ENCODE measurements at places on chromosomes 12 and 14. TPM values are rescaled to one million over a fixed set of nuclear protein-coding genes. Genes with fewer than 3 reads are reported as not detected.

The ZNF385A gene
- total RNA-seq, result 16.0 TPM

The LRTM2 gene
- not detected for total RNA-seq

The AMIGO2 gene
- 241 TPM for total RNA-seq

The EIF2B1 gene
- 32.0 TPM for total RNA-seq

The EGLN3 gene
- total RNA-seq, result 8.3 TPM

The FBRSL1 gene
- 28.8 TPM for total RNA-seq

The LRIG3 gene
- total RNA-seq, result 25.7 TPM

The KLRB1 gene
- not detected for total RNA-seq

The ASCL1 gene
- not detected for total RNA-seq

The LGR5 gene
- total RNA-seq, result 0.33 TPM

The PRH2 gene
- total RNA-seq, result not detected

The FSCB gene
- total RNA-seq, result not detected

The KCNK10 gene
- total RNA-seq, result under 0.01 TPM

The MIP gene
- 0.17 TPM for total RNA-seq

The TSFM gene
- total RNA-seq, result 23.6 TPM

The SIX6 gene
- total RNA-seq, result not detected

The RILPL1 gene
- 14.0 TPM for total RNA-seq

DNA sequence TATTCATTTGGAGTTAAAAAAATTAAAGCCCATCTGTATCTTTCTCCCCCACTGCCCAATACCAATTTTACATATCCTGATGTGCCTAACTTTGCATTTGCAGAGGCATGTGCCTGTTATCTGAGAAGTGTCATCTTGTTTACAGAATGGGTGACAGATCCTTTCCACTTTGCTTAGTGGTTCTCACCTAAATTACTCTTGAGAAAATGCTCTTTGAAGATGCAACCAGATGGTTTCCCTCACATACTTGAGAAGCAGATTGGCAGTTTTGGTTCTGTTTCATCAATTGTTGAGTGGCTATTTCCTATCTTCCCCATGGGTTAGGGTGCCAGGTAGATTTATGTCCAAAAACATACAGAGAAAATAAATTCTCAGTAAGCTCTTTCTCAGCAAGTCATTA lies 1051.4 kb upstream of the ATXN7L3B start:
- no peak for DNase-seq

- DNase-seq, result no peak
These were observed 15.3 kb downstream of the RNASE2 start for GRCh38 chr14:20970647-20970982.

DNA sequence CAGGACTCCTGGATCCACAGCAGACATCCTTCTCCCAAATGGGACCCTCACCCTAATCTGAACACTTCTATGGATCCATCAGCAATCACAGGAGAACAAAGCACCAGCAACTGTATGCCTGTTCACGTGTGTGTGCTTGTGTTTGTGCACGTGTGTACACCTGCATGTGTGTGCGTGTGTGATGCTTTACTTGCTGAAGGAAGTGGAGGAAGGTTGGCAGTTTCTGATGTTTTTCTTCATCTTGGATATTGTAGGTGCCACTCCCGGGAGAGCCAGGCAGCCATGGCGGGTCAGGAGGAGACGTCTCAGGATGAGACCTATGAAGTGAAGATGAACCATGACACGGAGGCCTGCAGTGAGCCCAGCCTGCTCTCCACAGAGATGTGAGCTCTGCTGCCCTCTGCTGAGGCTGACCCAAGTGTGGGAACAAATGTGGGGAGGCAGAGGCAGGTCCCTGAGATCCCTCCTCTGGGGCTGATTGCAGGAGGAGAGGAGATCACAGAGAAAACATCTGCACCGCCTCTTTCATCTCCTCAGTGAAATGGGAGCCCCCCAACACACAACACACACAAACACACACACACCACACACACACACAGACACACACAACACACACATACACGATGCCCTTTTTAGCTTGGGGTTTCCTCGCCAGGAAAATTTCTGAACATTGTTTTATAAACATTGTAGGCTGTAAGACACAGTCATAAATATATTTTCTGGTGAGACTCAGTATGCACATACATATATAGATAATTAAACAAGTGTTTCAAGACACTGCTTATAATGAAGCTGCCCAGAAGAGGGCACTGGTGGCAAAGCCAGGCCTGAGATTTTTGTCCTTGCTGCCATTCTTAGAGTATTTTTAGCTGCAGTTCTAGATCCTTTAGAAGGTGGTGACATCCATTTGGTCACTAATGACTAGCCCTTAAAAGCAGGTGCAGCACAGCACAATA lies 112.2 kb upstream of the FKBP4 start:
- peak; percentile 15 for DNase-seq

- no peak for DNase-seq
These were observed 30.7 kb downstream of the MAGOHB start for GRCh38 chr12:10582704-10583103.

GRCh38 chr12:82326905-82327503 lies 31.2 kb downstream of the CCDC59 start:
- DNase-seq, result peak; percentile 2

DNA sequence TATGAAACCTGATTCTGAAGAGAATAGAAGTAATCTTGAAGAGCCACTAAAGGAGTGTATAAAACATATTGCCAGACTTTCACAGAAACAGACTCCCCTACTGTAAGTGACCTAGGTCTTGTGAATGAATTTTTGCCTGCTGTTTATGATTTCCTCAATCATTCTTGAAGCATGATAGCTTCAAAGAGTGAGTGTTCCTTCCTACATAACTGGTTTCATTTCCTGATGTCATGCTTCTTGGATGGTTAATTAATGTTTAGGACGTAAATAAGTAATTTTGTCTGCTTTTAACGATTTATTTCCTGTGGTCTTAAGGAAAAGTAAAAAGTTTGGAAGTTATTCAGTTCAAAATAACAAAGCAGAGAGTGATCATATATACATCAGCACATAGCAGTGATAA lies 129.8 kb downstream of the PIK3C2G start:
- no peak for DNase-seq

GRCh38 chr12:15899282-15899870 lies 11.8 kb upstream of the DERA start:
- no peak for DNase-seq

DNA sequence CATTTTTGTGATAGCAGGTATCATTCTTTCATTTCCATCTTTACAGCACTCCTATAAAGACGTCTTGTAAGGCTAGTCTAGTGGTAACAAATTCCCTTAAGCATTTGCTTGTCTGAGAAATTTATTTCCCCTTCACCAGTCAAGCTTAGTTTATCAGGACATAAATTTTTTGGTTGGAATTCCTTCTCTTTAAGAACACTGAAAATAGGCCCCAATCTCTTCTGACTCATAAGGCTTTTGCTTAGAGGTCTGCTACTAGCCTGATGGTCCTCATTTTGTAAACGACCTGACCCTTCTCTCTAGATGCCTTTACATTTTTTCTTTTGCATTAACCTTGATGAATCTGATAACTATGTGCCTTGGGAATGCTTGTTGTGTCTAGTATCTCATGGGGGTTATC lies 20.3 kb downstream of the OLR1 start:
- no peak for DNase-seq

GRCh38 chr14:100777818-100778525 lies 47.9 kb upstream of the MEG3 start:
- DNase-seq, result no peak

DNA sequence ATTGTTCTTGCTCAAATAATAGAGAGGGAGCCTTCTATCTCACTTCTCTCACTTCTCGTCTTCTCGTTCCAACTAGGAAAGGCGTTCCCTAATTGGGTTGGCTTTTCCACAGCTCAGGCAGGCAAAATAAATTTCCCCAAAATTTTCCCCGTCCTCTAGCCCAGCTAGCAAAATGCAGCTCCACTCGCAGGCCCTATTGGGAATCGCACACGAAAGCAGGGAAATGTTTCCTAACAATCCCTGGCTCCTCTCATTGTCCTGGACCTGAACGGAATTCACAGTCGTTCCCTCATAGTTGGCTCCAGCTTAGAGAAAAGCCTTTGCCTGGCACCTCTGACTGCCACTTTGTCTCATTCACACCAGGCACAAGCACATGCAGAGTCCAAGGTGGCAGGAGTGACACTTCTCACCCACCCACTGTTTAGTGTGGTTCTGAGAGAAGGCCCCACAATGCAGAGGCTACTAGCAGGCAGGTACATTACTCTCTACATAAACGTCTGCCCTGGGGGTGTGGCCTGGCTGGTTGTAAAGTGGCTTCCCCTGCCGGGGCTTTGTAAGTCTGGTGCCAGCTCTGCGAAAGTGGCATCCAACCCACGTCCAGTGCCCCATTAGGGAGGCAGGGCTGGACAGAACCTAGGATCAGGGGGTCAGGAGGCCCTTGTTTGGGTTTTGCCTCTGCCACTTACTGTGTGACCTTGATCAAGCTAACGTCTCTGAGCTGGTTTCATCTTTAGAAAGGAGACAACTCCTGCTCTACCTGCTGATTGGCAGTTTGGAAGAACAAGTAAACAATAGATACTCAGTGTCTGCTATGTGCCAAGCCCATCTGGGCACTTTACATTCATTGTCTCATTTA lies 4.2 kb downstream of the SERPINA10 start:
- no peak for DNase-seq

GRCh38 chr14:60506462-60506984 lies 2.4 kb upstream of the SIX6 start:
- DNase-seq, result no peak

DNA sequence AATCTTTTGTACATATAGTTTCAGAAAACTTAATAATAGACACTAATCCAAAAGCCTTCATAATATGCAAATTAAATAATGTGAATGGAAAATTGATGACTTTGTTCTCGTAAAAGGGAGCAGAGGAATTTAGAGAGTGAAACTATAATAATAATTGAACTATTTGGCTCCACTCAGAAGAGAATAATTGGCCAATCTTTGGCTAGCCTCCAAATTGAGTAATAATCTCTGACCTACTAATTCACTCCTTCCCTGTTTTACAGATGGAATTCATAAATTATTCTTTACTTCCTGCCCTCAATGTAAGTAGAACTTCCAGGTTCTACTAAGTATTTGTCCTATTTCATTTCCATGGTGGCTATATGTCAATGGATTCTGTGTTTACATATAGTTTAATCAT lies 15.8 kb downstream of the TRIM9 start:
- peak; percentile 61 for DNase-seq

GRCh38 chr12:46722394-46723185 lies 103.2 kb downstream of the SLC38A4 start:
- DNase-seq, result no peak

DNA sequence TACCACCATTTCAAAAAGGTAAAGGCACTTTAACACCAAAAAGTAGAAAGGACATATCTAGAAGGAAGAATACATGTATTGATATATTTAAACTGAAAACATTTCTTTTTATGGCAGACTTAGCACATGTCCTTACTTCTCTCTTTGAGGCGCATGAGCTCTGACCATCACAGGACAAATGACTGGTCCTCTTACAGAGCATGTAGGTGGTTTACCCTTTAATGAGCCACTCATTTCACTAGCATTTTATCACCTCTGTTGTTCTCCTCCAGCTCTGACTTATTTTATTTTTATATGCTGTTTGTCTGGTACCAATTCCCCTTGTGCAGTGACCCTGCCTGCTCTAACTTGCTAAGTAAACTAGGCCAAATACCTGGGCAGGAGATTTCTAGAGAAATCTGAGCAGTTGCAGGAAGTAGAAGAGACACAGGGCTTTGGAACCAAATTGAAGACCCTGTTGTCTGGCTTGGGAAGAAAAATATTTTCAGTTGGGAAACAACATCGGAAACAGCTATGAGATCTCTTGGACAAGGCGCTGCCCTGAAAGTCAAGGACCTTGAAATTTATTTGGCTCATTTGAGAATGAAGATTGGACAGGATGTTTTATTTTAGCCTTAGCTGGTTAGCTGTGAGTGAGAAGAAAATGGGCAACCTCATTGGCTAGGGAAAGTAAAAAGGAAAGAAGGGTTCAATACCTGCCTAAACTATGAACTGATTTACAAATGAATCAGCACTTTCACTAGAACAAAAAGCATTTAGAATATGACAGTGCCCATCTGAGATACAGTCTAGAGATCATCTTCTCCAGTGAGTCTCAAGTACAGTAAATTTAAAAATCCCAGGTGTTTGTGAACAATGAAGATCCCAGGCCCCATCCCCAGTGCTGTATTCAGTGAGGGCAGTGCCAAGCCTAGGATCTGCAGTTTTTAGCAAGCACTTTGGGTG lies 374.4 kb downstream of the ZFP36L1 start:
- peak; percentile 28 for DNase-seq

DNA sequence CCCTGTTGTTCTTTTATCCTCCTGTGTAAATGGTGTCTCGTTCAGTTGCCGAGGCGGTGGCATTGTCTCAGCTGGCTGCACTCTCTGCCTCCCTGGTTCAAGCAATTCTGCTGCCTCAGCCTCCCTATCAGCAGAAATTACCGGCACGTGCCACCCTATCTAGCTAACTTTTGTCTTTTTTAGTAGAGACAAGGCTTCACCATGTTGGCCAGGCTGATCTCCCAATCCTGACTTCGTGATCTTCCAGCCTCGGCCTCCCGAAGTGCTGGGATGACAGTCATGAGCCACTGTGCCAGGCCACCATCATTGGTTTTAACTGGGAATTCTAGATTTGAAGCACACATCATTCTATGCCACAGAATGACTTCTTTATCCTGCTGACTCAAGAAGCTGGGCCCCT lies 175.3 kb upstream of the ALG10B start:
- no peak for DNase-seq

DNA sequence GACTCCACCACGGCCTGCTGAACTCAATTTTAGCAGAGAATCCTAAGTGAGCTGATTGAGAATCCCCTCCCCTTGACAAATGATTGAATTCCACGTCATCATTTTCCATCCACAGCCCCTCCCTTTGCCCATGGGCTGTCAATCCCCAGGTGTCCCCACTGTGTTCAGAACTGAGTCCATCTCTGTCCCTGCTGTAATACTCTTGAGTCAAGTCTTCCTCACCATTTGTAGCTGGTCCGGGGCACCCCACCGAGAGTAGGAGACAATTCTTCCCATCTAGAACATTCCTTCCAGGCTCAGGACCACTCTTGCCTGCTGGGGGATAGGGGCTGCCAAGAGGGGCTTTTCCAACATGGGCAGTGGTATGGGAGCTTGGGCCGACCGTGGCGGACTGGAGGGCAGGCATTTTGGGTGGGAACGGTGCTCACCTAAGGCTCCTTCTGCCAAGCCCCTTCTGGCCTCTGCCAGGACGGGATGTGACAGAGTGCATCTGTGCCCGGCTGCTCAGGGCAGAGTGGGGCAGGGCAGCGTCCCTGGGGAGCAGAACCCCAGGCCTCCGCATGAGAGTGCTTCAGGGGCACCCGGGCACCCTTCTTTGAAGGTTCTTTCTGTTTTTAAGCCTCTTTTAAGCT lies 218.1 kb upstream of the RTL1 start:
- DNase-seq, result no peak

- DNase-seq, result no peak
These were observed 56.2 kb downstream of the ARL6IP4 start for GRCh38 chr12:123036466-123037285.

Data from mammary epithelial cell (primary cell).